Mucosa of descending colon (tissue), 3 donors: ENCODE measurements at places on chromosomes 3 and 15. TPM values are rescaled to one million over a fixed set of nuclear protein-coding genes. Genes with fewer than 3 reads are reported as not detected.

GRCh38 chr3:197007953-197008352, 21.7 kb downstream of the MELTF start:
- DNase-seq = peak; percentile 6

SLC12A8 gene
- 19.3 TPM for total RNA-seq

DAZL gene
- not detected for total RNA-seq

CPLX3 gene
- total RNA-seq = 0.16 TPM

DNA sequence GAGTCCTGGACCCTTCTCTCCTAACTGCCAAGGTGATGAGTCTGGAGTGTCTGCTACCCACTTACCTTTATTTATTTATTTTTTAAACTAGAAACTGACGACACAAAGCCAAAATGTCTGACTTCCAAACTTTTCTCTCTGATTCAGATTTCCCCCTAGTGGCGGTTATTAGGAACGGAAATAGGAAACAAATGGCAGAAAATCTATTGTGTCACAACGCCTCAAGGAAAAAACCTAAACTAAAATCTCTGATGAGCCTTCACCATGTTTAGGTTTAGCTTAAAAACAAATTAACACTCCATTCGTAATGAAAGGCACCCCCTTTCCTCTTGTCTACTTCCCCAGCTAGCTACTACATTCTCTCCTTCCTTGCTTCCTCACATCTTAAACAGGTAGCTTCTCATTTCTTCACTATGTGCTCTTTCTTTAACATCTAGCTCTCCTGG, 94.0 kb upstream of the MEX3B start:
- no peak for DNase-seq

GRCh38 chr3:11413071-11413470, 140.9 kb downstream of the ATG7 start:
- DNase-seq = no peak

GRCh38 chr3:21665444-21666100, 85.4 kb downstream of the ZNF385D start:
- DNase-seq = no peak

DNA sequence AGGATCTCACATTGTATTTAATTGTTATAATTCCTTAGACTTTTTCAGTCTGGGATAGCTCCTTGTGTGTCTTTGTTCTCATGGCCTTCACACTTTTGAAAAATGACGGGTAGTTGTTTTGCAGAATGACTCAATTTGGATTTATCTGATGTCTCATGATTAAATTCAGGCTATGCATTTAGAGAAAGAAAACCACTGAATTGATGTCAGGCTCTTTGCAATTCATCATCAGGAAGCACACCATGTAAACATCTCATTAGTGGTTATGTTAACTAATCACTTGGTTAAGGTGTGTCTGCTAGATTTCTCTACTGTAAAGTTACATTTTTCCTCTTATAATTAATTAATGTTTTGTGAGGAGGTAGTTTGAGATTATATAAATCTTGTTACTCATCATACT, 8.0 kb upstream of the SLC22A13 start:
- no peak for DNase-seq

DNA sequence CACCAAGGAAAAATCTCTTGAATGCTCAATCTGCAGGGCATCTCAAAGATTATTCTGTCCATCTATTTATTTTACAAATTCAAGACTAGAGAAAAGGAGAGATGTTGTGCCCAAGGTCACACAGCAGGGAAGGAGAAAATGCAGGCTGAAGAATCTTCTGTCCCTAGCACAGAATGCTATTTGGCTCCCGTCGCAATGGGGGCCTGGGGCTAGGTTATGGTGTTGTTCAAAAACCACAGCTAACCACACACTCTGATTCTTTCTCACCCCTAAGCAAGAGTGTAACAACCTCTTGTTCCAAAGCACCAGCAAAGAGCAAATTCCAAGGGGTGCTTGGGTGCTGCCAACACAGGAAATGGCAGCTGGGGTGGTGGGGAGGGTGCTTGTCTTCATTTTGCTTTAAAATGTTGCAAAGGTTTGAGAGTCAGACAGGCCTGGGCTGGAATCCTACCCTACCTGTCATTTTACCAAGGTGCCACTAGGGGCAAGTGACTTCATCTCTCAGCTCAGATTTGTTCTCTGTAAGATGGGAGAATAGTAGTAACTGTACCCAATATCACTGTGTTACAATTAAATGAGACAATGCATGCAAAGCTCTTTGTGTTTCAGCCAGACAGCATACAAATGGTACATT, 112.5 kb downstream of the ADAMTS9 start:
- DNase-seq = no peak

DNA sequence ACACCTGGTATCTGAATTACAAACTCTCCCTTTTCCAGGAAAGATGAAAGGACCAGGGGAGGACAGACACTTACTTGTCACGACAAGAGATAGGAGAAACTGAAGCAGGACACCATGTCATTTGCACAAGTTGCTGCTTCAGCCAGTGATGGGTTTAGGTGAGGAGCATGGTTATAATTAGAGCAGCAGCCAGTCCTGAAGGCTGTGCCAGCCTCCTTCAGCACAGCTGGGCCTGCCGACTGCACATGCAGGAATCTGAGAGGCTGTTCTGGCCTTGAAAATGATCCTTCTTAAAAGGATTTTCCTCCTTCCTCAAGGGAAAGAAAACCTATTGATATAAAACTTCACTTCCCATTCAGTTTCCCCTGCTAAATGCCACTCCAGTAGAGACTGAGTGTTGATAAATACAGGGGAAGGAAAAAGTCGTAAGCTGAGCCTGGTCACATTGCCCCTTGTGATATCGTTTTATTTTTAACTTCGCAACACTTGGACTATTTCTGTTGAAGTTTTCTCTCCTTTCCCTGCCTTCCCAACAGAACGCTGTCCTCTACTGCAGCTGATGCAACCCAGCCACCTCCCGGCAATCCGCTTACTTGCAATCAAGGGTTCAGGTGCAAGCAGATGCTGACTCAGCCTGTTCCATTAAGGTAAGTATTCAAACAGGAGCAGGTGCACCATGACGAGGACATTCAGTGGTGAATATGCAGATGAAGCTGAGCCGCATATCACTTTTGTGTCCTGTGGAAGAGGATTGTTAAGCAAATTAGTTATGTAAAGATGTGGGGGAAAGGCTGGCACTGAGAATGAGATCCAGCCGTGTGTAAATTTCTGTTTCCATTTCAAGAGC, at the start of gene FBXO40:
Gene FBXO40 (plus strand): TSS at position 524 of the 847 bp plus-strand sequence. CDS start 27,197 bp downstream, outside the sequence.
- DNase-seq = no peak

GRCh38 chr15:98230975-98231374, 270.5 kb downstream of the ARRDC4 start:
- DNase-seq = no peak

DNA sequence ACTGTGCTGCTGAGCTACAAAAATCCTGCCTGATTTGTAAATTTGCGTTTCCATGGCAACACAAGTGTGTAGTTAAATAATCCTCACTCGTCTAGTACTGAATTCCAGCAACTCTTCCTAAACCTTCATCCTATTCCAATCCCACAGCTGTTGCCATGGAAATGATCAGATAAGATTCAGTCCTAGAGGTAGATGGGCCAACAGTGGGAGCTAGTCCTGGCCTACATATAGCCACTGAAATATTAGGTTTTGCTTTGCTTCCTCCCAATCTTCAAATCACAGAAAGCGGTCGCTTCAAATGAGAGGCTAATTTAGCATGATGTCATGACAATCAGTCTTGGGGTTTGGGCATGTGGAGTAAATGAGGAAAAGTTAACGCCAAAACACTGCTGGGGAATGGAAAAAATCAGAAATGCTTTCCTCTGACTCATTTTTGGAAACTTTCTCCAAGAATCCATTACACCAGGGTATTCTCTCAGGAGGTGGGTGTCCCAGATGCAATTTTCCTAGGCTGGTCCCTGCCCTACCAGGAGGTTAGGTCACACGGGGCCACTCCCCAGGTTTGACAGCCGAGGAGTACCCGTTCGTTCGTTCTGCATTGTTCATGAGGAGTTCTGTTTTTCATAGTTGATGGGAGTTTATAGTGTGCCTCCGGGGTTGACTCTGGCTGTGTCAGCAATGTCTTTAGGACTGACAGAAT, 159.2 kb upstream of the SLCO3A1 start:
- DNase-seq = no peak
